ENCODE measurements at places on chromosomes 11 and 22.
A peak's percentile ranks its signal among the peaks of the same experiment; 100 is the strongest.

DNA sequence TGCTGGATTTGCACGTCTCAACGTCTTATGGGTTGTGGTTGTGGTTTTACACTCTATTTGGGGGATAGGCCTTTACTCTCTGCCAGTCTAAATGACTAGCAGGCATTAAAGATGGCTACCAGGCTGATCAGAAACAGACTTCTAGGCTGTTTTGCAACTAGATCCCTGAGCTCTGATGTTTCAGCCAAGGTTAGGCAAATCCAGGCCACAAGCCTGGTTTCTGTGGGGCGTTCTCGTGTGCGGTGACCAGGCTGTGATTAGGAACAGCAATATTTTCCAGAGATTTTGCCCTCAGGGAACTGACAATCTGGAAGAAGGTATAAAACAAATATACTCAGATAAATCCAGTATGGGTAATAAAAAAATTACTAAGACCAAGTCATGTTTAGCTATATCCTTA lies 502.4 kb downstream of the INSC start:
- no peak for DNase-seq

GRCh38 chr11:123268156-123268555 lies 73.1 kb upstream of the CLMP start:
- DNase-seq = no peak

DNA sequence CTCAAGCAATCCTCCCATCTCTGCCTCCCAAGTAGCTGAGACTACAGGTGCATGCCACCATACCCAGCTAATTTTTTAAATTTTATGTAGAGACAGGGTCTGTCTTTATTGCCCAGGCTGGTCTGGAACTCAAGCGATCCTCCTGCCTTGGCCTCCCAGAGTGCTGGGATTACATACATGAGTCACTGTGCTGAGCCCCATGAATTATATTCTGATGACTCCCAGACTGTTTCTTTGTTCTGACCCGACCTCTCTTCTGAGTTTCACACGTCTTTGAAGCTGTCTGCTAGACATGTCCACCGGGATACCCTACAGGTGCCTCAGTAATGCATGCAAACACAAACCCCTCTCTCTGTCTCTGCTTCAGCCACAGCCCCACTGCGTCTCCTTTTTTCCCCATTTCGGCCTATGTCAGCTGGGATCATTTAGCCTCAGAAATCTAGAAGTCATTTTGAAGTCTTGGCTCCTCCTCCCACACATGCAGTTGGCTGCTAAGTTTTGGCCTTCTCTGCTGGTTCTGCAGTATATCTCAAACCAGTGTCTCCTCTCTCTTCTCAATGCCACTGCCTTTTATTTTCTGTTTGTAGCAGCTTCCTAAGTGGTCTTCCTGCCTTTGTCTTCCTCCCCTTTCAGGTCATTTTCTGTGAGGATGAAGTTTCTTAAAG lies 4.8 kb downstream of the VPS26B start:
- DNase-seq = no peak

DNA sequence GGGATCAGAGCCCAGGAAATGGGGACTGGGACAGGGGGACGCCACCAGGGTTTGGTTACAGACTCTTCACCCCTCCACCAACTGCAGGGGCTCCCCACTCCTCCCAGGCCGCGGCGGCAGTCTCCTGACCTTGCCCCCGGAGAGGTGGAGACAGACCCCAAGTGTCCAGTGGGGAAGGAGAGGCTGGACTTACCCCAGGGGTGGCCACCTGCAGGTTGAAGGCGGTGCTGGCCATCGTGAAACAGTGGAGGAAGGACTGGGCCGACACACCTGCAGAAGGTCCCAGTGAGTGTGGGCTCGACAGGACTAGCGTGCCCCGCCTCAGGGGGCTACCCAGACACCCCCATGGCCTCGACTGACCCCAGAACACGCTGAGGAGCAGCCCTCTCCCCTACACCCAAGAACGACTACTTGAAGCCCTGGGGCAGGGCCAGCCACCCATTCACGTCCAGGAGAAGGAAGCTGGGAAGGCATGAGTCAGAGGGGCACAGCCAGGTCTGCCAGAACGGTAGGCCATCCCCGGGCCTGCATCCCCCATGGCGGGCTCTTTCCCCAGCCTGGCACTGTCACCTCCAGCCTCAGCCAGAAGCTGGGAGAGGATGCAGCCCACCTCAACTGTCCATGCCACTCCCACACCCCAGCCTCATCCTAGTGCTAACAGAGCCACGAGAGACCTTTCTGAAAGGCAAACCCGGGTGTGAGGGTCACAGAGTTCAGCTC lies 2.3 kb downstream of the GATD1 start:
- DNase-seq = no peak

- DNase-seq = no peak
Measured at GRCh38 chr11:82892611-82893169, 7.5 kb downstream of the PRCP start.

DNA sequence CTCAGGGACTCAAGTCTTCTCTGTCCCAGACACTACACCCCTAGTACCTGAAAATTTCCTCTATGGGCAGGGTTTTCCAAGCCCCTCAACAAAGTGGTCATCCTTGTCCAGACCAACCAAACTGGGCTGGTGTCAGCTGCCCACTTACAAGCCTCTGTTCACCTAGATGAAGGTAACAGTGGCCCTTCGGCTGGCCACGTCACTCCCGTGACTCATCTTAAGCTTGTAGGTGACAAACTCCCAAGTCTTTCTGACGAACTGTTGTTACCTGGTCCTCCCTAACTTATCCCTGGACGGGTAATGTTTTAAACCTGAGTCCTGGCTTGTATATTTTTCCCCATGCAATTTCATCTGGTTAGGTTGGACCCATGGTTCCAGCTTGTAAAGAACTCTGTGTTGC lies 4.7 kb downstream of the CXCR5 start:
- DNase-seq = no peak

GRCh38 chr22:23070418-23071229 lies at the start of gene GNAZ:
Gene GNAZ (plus strand): TSS chr22:23070519. CDS start chr22:23095696, 25,177 bp downstream.
- DNase-seq = peak; percentile 10

DNA sequence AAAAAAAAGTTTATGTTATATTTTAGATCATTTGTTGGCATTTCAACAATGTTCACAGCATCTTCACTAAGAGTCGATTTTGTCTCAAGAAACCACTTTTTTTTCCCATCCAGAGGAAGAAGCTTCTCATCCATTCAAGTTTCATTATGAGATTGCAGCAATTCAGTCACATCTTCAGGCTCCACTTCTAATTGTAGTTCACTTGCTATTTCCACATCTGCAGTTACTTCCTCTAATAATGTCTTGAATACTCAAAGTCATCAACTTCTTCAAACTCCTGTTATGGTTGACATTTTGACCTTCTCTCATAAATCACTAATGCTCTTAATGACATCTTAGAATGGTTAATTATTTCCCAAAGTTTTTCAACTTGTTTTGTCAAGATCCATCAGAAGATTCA lies 61.3 kb upstream of the CHORDC1 start:
- DNase-seq = no peak

GRCh38 chr11:69007975-69008381 lies 5.1 kb downstream of the MRGPRF start:
- DNase-seq = no peak

GRCh38 chr11:10265936-10266335 lies 28.1 kb downstream of the SBF2 start:
- no peak for DNase-seq

DNA sequence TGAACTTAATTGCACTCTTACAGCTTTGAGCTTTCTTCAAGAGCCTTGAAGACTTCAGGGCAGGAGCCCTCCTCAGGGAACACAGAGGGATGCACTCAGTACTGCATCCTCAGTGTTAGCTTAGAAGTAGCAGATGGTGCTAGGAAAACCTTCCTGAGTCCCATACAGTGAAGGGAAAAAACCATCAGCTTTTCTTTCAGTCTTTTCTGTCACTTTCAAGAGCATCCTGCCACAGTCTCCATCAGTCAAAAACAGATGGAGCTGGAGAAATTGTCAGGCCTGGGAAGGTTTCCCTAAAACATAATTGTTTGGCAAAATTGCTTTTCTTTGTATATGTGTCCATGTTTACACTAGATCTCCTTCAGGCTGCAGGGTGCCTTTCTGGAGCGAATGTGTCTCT lies 384.1 kb downstream of the NELL1 start:
- no peak for DNase-seq

DNA sequence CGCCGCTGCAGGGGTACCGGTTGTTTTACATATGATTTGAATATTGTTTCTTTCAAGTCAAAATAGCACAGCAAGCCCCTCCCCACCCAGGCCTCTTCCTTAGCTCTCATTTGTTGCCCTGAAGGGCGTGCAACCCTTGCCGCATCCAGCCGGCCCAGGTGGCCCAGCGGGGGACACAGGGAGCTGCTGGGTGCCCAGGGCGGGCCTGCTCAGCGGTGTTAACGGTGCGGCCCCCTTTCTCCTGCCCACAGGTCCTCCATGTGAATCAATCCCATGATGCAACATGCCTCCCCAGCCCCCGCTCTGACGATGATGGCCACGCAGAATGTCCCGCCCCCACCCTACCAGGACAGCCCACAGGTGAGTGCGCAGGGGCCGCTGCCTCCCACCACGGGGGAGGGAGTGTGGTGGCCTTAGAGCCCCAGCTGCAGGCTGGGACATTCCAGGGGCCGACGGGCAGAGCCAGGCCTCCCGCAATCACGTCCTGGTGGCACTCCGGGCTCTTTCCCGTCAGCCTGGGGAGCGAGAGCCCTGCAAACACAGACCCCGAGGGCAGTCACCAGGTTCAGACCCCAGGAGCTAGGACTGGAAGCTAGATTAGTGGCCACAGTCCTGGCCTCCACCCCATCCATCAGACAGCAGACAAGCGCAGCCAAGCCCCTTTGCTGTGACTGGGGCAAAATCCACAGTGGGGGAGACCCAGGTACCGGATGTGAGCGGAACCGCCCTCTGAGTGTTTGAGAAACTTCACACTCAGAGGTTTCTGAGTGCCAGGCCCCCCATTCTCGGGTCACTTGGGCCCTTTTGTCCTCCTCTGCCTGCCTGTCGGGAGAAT lies 144.8 kb downstream of the FEZ1 start:
- no peak for DNase-seq

DNA sequence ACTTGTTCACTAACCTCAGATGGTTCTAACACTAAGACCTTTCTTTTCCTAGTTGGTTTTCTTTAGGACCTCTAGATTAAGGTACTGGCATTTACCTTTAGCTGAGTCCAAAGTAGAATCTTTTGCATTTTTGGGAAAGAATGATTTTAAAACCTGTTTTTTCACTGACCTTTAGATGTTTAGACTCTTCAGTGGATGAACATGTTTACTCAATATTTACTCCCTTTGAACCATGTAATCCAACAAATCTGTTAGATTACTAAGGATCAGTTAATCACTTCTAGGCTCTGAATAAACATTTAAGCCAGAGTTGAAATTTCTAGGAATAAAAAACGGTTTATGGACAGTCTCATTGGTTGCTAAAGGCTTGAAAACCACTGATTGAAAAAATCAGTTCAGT lies 6.2 kb downstream of the TMEM135 start:
- DNase-seq = no peak

All from NCI-H510A (cell line).